SW480 (cell line): ENCODE measurements at places on chromosomes 2 and 18.

DNA sequence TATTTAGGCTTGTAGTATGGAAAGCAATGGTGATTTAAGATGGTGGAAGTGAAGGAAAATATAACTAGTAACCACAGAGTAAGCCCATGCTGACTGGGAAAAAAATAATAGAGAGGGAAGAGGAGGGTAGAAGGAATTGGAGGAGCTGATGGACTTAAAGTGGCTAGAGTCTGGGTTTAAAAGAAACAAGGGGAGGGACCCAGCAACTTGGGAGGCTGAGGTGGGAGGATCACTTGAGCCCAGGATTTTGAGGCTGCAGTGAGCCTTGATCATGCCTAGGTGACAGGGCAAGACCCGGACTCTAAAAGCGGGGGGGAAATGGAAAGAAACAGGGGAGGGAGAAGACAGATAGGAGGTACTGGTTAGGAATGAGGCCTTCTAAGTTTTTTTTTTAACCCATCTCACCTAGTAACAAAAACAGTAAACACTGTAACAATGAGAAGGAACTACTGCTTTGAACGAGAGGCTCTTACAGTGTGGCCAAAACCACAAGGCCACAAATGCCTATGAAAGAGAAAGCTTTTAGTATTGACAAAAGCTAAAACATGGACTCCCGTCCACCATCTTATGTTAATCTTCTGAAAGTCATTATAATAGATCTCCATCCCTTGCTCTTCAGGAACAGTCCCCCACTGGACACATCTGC, 26.6 kb downstream of the METTL8 start:
- DNase-seq = peak; percentile 9

DNA sequence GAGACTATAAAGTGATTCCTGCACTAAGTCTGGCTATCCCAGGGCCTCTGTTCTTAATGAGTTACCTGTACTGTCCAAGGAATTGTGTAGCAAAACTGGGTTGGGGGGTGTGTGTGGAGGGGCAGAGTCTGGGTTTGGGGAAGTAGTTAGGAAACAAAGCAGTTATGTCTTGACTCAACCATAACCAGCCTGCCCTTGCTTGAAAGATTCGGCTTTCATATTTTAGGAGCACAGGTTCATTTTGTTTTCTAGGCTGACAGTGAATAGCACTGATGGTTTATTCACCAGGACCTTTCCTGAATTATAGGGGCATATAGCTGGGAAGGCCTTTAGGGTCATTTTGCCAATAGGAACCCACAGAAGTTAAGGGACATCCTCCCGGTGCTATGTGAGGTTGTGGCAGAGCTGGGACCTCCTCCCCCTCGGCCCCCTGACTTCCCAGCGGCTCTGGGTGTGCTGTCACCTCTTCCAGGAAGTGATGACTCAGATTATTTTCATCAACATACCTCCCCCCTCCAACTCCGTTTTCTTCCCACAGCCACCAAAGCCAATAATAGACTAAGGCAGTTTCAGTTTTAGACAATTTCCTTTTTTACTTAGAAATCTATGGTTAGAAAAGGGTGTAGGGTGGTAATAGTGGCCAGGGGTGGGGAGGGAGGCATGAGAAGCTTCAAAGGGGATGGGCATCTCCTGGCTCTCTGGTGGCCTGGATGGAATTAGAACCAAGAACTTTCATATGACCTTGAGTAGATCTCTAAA, 44.8 kb downstream of the SETBP1 start:
- DNase-seq = peak; percentile 13

GRCh38 chr2:71609441-71609840, 156.1 kb downstream of the DYSF start:
- DNase-seq = no peak

DNA sequence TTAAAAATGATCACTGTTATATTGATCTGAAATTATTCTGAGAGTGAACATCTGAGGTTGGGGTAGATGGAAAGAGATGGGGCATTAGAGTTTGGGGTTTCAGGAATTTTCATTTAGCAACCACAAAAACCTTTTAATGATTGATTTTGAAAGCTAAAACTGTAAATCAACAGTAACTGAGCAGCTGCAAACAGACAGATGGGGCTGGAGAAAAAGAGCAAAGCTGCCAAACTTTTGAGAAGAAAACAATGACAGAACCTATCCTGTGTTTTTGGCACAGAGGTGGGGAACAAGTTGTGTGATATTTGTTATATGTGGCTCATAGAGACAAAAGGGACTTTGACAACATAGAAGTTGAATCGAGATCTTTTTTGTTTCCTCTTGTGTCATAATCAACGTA, 415.8 kb upstream of the DSEL start:
- no peak for DNase-seq

DNA sequence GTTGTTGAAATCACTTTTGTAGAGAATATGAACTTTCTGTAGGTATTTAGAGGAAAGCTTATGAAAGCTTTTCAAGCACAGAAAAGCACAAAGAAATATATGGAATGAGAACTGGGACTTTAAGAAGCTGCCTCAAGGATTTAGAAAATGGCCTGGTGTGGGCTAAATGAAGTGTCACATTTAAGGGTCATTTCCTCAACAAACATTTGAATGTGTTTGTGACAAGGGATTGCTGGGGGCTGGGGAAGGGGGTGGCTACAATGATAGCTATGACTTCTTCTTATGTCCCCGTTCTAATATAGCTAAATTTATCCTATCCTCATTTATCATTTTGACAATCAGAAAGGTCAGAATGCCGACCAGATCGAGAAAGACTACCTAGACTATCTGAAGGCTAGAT, 69.2 kb downstream of the DLGAP1 start:
- DNase-seq = no peak

DNA sequence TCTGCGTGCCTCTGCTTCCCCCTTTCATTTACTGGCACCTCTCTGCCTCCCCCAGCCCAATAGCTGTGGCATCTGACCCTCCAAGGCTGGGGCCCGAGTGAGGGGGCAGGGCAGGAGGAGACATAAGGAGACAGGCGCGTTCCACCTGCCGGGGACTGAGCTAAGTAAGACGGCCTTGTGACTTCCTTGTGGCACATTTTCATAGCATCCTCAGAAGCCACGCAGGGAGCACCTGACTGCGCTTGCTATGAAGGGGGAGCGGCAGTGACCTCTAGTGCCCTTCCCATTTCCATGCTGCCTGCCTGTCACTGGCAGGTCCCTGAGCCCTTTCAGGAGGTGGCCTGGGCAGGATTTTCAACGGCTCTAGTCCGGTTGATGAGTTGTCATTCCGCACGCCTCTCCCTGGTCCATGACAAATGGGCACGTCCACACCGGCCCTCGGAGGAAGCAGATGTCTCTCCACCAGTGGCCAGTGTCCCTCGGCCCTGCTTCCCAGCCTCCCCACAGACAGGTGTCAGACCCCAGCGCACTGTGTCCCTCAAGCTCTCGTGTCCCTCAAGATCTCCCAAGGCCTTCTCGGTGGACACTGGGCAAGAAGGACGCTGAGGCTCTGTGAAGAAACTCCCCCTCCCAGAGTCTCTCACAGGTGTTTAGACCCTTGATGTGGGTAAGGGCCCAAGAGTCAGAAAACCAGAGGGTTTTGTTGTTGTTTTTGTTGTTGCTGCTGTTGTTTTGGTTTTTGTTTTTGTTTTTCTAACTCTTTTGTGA, 42.7 kb downstream of the CYP26B1 start:
- DNase-seq = no peak

DNA sequence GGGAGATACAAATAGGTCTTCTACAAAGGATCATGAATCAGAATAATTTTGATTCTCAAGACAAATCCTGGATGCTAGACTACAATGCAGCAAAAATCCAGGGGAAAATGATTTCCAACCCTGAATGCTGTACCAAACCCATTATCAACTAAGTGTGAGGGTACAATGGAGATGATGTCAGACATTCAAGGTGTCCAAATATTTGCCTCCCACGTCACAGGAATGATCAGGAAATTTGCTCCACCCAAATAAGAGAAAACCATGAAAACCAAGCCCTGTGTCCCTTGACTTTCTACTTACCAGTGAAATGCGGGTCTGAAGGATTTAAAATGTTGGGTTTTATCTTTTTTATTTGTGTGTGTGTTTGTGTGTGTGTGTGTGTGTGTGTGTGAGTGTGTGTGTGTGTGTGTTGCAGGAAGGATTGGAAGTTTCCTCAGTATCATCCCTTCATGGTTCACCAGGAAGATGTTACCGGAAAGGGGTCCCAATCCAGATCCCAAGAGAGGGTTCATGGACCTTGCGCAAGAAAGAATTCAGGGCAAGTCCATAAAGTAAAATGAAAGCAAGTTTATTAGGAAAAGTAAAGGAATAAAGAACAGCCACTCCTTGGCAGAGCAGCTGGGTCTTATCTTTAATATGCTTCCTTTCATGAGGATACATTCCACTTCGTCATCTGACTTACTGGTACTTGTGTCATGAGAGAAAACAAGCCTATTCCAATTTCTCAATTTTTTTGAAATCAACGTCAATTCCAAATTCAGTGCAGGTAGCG, 61.1 kb upstream of the ID2 start:
- no peak for DNase-seq

DNA sequence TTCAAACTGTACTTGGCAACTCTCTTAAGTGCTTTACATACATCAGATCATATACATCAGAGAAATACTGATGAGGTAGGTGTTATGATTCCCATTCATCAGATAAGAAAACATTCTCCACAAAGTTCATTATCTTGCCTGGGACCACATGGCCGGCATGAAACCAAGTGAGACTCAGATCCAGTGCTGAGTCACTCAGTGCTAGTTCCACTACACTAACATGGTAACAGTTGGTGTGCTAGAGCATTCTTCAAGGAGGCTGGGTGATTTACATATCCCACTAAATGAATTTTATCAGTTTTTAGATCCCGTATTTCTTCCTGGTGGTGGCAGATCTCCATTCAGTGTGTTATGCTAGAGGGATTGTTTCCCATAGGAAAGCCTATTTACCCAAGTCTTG, 772.0 kb downstream of the CNTNAP5 start:
- DNase-seq = no peak

GRCh38 chr2:71995067-71995665, 152.5 kb downstream of the CYP26B1 start:
- DNase-seq = peak; percentile 57

GRCh38 chr2:3704692-3705091, 1.3 kb downstream of the DCDC2C start:
- DNase-seq = no peak

DNA sequence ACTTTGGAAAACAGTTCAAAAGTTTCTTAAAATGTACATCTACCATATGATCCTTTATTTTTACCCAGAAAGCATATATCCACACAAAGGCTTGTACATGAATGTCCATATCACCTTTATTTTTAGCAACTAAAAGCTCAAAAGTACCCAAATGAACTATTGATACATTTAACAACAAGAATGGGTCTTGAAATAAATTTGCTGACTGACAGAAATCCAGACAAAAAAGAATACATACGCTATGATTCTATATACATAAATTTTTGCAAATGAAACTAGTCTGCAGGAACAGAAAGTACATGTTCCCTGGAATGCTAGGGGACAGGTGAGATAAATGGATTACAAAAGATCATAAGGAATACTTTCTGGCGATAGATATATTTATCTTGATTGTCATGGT, 96.3 kb upstream of the KYNU start:
- no peak for DNase-seq

- no peak for DNase-seq
These were observed 10.7 kb downstream of the BAZ2B start for GRCh38 chr2:159605441-159606178.

DNA sequence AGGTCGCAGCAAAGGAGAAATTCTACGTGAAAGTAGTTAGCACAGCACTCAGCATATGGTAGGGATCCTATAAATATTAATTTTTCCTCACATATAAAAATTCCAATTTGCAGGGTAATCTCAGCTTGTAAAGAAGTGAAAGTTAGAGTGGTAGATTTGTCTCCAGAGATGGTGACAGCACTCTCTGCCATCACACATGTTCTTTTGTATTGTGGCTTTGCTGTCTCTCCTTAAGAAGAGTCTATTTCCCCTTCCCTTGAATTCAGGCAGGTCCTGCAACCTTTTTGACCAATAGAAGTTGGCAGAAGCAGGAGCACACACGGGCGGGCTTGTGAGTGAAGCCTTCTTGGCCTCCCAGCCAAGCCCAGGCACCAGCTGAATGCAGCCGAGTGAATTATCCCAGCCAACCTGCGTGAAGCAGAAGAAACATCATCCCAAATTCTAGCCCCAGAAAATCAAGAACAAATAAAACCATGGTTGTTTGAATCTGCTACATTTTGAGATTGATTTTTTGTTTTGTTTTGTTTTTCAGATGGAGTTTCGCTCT, 107.8 kb upstream of the COPS8 start:
- DNase-seq = no peak
